ENCODE measurements at places on chromosomes 3 and 15. TPM values are rescaled to one million over a fixed set of nuclear protein-coding genes. Genes with fewer than 3 reads are reported as not detected.
A peak's percentile ranks its signal among the peaks of the same experiment; 100 is the strongest.

Gene CDV3
- 90.1 TPM for total RNA-seq

GRCh38 chr3:188900421-188900951 is 271.3 kb upstream of the TPRG1 start:
- DNase-seq = no peak

DNA sequence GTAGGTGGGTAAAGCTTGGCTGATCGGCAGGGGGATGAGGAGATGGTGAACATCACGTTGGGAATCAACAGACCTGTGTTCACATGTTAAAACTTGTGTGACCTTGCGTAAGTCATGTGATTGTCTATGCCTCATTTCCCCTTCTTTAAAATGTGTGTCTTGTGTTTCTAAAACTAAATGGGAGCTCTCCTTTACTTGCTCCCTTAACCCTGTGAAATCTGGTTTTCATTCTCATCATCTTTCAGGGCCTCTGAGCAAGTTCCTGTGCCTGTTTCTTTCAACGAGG is 29.7 kb upstream of the IREB2 start:
- no peak for DNase-seq

GRCh38 chr3:135784557-135784956 is 181.0 kb upstream of the PPP2R3A start:
- no peak for DNase-seq

DNA sequence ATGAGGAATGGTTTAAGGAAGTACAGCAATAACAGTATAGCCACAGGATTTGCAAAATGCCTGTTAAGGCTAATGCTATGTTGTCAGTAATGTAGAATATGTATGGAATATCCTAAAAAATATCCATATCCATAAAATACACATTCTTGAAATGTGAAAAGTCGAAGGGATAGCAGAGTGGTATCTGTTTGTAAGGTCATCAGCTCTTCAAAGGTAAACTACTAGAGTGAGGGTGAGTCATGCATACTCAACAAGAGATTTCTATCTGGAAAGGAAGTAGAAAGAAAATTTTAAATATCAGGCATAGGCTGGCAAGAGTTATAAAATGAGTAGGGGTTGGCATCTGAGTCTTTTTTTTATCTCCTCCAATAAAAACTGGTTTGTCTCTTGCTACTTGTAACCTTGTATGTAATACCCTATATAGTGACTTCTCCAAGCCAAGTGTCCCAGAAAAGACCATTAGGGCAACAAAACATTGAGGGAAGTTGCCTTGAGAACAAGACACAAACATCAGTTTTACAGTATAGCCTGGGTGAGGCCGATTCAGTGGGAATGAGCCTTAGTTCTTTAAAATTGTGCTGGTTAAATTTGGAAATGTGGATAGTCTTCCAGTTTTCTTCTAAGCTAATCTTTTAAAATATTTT is 103.1 kb downstream of the SPATA16 start:
- DNase-seq = no peak

DNA sequence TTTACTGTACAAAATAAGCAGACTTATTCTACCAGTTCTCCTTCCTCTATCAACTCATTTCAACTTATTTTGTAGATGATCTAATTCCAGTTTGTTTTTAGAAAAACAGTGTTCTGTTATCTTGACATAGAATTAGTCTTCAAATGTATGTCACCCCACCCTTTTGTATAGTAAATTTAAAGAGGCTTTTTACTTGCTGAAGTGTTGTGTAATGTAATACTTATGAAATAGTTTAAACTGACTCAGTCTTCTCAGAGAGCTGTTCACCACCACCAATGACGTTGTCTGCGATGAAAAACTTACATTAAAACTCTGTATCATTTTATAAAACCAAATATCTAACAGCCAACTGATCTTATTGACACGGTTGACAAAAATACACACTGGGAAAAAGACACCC is 82.9 kb downstream of the RAP2B start:
- no peak for DNase-seq

- no peak for DNase-seq
Measured at GRCh38 chr3:177106184-177106583, 91.1 kb downstream of the TBL1XR1 start.

DNA sequence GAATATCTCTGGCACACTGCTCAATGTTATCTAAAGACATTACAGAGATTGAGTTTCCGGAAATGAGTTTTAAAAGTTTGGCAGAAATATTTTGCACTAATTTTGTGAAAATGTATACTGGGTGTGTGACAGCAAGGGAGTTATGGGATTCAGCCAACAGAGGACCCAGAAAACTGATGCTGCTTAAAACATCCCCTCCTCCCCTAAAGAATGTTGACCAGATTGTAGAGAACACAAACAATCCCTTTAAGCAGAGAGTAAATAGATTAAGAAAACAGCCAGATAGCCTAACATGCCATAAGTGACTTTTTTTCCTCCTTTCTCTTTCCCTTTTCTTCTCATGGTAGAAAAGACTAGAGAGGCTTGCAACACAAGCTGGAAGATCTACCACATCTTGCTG is 928.0 kb upstream of the ALCAM start:
- DNase-seq = no peak

Gene GOLGA8B
- total RNA-seq = 53.4 TPM

DNA sequence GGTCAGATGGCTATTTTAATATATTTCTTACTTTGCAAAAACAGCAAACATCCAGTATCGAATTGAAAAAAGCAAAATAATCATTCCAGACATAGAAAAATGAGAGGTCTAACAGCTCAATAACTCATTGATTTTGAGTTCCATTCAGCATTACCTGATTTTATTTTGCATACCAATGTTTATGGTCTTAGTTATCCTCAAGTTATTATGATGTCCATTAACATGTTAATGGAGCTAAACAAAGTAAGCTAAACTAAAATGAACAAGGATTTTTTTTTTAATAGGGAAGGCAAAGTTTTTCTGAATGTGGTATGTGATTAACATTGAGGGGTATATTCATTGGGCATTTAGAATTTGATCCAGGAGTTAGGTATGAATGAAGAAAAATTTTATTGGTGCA is 13.1 kb downstream of the MYH15 start:
- DNase-seq = no peak

DNA sequence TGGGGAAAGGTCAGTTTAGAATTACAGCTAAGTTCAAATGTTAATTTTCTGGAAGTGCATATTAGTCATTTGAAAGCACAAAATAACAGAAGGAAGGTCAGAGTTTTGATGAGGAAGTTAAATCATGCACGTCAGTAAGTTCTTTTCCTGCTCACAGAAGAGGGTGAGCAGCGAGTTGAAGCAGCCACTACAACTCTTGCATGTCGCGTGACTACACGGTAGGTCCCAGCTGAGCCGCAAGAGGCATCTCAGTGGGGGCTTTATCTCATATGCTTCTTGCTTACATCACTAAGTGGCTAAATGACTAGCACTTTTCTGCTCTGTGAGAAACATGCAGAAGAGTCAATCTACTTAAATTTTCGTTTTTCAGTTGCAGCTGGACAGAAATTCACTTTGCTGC is 21.3 kb upstream of the SEC62 start:
- DNase-seq = no peak

Gene VGLL3
- total RNA-seq = 3.8 TPM

Gene GPR27
- 0.37 TPM for total RNA-seq

Gene ST6GAL1
- total RNA-seq = 508 TPM

- no peak for DNase-seq
Measured at GRCh38 chr3:38684546-38684945, 35.1 kb upstream of the SCN5A start.

GRCh38 chr15:82536409-82537350 is 3.6 kb downstream of the RPS17 start:
- peak; percentile 31 for DNase-seq

GRCh38 chr15:61633951-61634350 is 404.8 kb upstream of the RORA start:
- DNase-seq = no peak

DNA sequence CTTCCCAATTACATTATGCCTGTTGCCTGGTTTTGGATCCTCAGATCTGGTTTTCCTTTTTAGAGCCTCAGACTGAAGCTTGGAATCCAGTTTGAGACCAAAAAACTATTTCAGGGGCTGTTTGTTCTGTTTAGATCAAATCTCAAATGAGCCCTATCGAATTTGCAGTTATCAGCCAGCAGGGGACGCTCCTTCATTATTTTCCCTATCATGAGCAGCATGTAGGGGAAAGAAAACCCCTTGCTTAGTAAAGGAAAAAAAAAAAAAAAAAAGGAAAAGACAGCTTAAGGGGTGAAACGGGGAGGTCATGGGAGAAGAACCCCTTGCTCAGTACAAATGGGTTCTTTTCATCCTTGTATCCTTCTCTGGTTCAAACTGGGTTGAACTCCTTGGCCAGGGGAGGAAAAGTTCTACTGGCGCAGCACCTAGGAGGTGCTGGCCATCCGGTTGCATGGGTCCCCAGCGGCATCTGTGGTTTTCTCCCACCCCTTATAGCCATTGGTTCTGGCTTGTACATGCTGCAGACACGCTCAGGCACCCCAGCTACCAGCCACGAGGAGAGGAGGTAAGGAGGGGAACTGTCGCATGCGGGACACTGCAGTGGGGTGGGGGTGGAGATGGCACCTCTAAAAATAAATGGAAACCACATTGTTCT is 1375.1 kb upstream of the ALCAM start:
- DNase-seq = no peak

Gene CEP19
- total RNA-seq = 0.46 TPM

DNA sequence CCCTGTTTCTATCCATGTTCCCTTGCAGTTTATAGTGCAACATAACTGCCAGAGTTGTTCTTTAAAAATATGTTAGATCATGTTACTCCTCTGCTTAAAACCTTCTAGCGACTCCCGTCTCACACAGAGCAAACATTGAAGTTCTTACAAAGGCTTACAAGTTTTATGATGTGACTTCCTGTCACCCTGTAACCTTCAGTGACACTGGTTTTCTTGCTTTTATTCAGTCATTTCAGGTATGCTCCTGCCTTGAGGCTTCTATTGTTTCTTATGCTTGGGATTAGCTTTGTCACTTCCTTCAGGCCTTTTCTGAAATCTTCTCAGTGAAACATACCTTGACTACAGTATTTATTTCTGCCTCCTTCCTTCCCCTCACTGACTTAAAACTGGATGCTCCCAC is 252.1 kb downstream of the DOCK3 start:
- no peak for DNase-seq

DNA sequence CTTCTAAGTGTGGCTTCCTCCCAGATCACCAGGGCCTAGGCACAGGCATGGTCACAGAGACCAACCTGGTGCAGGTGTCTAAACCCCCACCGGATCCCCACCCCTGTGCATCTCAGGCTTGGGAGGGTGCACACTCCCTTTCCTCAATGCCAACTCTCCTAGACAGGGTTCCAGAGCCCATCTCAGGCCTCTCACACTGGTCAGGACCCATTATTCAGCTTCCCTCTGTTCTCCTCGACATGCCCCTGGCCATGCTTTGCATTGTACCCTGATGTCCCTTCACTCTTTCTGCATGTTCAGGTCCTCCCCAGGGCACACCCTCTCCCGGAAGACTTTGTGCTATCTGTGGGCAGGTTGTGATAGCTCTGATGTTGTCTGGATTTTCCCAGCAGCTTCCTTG is 23.5 kb downstream of the FGD5 start:
- no peak for DNase-seq

GRCh38 chr3:127375151-127375930 is 87.5 kb upstream of the PRR20G start:
- DNase-seq = no peak

DNA sequence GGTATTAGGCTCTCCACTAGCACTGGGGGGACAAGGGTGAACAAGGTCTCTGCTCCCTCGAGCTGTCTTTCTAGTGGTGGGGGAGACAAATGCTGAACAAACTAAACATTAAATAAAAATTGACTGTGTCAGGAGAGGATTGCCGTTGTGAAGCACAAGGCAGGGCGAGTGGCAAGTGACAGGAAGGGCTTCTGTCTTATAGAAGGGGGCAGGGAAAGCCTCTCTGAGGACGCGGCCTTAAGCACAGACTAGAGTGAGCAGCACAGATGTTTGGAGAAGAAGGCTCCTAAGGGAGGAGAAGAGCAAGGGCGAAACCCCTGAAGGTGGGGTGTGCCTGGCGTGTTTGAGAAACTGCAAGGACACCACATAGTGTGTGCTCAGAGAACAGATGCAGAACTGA is 50.9 kb upstream of the ATP2B2 start:
- DNase-seq = no peak

DNA sequence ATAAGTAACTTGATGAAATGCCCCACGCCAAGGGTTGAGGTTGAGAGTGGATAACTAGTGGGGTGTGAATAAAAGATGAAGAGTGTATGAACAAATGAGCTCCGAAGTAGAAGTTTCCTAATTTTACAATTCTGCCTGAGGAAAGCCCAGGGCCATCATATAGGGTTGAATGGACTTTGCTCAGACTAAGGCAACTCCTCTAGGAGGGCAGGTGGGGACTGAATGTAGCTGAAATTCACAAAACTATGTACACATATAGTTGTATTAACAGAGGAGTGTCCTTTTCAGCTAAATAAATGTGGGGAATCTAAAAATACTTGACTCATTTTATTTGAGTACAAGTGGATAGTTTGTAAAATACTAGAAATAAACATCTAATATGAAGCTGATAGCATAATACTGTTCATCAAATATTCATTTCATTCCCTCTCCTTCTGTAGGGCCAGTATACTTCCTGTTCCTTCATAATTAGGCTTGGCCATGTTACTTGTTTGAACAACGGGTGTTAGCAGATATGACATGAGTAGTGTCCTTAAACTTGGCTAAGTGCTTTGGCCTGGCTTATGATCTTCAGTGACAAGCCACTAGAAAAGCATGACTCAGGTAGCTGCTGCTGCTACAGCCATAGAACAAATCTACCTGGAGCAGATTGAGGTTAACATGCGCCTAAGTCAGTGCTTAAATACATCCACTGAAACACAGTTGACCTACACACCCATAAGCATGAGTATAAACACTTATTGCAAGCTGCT is 26.5 kb downstream of the PLSCR1 start:
- no peak for DNase-seq

- no peak for DNase-seq
Measured at GRCh38 chr3:123123716-123124616, 57.1 kb downstream of the PDIA5 start.

DNA sequence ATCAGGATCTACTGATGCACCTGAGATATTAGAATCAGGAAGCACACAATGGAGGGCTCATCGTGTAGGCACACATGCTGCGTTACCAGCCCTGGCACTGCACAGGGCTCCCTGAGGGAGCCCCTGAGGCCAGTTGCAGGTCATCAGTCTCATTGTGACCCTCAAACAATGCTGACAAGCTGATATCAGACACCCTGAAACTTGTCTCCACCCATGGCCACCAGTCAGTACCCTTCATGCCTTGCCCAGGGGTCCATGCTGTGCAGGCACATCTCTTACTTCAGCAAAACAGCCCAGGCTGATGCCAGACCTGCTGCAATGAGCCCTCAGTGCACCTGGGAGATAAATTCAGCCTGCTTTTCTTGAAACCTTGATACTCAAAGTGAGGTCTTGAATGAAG is 59.5 kb upstream of the SLC6A11 start:
- DNase-seq = no peak

DNA sequence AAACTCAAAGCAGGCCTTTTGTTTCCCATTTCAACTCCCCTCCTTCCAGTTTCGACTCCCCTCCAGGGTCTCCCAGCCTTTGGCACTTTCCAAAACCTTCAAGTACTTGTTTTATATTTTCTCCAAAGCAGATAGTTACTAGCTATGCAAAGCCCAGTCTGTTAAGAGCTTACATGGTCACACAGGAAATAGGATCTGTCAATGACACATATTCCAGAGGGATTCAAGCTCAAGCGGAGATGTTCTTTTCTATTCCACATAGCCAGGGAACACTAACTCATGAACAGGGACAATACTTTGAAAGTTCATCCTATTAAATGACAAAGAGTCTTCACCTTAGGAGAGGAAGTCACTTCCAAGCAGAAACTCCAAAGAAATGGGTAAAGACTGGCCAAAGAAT is 18.6 kb downstream of the SUCLG2 start:
- DNase-seq = no peak

Gene MITF
- 2.2 TPM for total RNA-seq

Gene SPTBN5
- 0.65 TPM for total RNA-seq

Gene GPD1L
- total RNA-seq = 1.5 TPM

GRCh38 chr3:150419076-150419868 is 11.2 kb downstream of the TSC22D2 start:
- DNase-seq = no peak
